GM04504 (cell line): ENCODE measurements at places on chromosomes 12 and 14.

DNA sequence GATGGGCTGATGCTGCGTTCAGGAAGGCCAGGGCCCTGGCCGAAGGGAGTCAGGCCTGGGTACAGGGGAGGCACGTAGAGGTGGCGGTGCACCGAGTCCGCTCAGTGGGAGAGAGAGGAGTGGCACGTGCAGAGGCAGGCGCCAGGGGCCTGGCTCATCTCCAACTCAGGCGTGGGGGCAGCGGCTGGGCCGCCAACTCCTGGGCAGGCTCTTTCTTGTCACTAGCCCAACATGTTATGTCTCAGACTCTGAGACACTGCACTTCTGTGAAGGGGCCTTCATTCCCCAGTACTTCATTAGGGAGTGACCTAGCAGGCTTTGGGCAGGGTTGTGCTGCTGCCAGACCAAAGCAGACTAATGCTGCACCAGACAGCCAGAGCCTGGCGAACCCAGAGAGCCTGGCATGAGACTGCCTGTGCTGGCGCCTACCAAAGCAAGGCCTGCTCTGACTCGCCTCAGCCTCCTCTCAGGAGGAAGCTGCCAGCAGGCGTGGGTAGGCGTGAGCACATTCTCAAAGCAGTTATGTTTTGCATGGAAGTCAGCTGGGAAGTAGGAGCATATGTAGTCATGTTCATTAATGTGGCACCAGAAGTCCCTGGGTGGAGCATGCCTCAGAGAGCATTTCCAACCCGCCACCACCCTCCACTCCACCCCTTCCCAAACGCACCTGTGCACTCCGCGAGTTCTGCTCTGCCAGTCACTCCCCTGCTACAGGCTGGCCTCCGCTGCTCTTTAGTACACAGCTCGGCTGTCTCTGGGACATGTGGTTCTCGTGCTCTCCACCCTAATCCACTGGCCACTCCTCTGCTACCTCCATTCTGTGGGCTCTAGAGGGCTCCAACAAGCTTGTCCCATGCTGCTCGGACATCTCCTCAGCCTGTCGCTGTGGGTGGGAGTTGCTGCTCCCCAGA is 9.7 kb downstream of the CKB start:
- DNase-seq, result peak; percentile 66

GRCh38 chr12:76201316-76201715 is 116.8 kb upstream of the NAP1L1 start:
- DNase-seq, result no peak

DNA sequence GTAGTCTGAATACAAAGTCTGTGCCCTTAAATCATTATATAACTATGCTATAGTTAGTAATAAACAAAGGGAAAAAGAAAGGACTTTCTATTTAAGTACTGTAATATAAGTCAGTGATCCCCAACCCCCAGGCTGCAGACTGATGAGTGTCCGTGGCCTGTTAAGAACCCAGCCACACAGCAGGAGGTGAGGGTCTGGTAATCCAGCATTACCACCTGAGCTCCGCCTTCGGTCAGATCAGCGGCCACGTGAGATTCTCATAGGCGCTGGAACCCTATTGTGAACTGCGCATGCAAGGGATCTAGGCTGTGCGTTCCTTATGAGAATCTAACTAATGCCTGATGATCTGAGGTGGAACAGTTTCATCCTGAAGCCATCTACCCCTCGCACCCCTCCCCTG is 15.7 kb downstream of the NFYB start:
- no peak for DNase-seq

GRCh38 chr14:27096091-27096490 is 498.3 kb upstream of the NOVA1 start:
- DNase-seq, result no peak

DNA sequence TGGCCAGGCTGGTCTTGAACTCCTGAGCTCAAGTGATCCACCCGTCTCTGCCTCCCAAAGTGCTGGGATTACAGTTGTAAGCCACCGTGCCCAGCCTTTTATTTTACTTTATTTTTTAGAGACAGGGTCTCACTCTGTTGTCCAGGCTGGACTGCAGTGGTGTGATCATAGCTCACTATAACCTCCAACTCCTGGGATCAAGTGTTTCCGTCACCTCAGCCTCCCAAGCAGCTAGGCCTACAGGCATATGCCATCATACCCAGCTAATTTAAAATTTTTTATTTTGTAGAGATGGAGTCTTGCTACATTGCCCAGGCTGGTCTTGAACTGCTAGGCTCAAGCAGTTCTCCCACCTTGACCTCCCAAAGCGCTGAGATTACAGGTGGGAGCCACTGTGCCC is 3.7 kb downstream of the TPCN1 start:
- no peak for DNase-seq

DNA sequence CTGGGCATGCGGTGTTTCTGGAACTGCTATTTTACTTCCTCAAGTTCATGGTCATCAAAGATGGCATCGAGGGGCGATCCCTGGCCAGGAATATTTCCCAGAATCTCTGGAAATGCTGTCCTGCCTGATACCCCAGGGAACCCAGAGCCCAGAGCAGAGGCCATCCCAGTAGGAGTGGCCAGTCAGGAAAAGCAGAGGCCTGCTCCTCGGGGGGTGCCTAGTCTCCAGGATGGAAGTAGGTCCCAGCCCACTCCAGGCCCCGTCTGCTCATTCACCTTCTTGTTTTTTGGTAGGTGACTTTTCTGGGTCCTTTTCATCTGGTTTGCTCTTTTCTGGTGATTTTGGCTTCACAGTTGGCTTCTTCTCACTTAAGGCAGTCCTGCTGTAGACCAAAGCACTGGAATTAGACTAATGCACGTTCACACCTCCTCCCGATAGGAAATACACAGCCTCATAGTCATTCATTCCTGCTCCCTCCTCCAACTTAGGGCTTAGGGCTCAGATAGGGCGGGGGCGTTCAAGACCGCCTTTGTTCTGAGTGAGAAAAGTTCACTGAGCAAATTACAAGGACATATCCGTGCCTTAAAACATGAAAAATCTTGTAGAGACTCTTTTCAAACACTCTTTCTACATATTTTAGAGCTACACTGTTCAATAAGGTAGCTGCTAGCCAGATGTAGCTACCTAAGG is 51.1 kb downstream of the TRAFD1 start:
- no peak for DNase-seq

GRCh38 chr12:15863984-15864383 is 18.2 kb upstream of the STRAP start:
- DNase-seq, result no peak

DNA sequence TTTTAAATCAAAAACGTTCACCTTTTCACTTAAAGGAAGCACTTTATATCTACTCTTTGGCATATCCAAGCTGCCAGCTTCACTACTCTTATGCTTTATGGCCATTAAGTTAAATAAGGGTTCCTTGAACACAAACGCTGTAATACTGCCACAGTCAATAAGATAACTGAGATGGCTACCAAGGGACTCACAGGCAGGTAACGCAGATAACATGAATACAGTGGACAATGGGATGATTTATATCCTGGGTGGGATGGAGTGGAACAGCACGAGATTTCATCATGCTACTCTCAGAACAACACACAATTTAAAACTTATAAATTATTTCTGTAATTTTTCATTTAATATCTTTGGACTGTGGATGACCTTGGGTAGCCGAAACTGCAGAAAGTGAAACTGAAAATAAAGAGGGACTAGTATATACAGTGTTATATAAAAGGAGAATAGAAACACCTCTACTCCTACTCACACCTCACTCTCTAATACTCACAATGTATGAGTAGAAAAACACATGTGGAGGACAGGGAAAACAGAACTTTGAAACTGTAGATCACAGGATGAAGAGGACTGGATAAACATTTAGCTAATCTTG is 367.3 kb downstream of the C12orf50 start:
- no peak for DNase-seq

GRCh38 chr14:63852271-63852816 is 460 bp upstream of the SYNE2 start:
- DNase-seq, result no peak

DNA sequence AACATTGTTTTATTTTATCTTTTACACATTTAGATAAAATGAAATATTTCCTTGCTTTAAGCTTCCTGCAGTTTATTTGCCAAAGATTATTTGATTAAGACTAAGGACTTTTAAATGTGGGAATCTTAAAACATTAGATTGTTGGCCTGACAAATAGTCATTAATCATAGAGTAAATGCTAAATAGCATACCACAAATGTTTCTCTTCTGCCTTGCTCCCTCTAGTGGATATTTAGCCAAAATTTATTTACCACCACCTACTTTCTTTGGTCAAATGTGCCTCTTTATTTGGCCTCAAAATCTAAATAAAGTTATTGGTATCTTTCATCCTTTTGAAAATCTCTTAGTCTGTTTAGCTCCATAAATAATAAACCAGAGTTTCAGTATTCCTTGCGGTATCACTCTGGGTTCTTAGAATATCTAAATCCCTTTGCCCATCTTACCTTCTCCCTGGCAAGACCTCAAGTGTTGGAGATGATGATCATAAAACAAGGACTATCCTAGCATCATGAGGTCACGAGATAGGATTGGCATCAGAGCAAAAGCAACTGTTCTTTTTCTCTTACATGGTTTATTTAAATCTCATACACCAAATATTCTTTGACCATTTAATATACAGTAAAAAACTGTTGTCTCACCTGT is 150.6 kb upstream of the AEBP2 start:
- DNase-seq, result no peak

- no peak for DNase-seq
Measured at GRCh38 chr12:45350861-45351260, 135.0 kb downstream of the ANO6 start.

GRCh38 chr14:75411214-75411540 is 16.6 kb upstream of the JDP2 start:
- DNase-seq, result no peak

- DNase-seq, result no peak
Measured at GRCh38 chr12:118541934-118542333, 165.6 kb downstream of the SUDS3 start.

- DNase-seq, result no peak
Measured at GRCh38 chr12:52087961-52088820, 8.7 kb downstream of the SMIM41 start.

- no peak for DNase-seq
Measured at GRCh38 chr14:65354715-65355114, 57.8 kb upstream of the FUT8 start.

- DNase-seq, result no peak
Measured at GRCh38 chr14:38882533-38882932, 220.5 kb downstream of the SEC23A start.

GRCh38 chr12:75883241-75883640 is 148.3 kb downstream of the PHLDA1 start:
- DNase-seq, result no peak

- DNase-seq, result no peak
Measured at GRCh38 chr14:97106166-97106565, 309.0 kb downstream of the VRK1 start.

DNA sequence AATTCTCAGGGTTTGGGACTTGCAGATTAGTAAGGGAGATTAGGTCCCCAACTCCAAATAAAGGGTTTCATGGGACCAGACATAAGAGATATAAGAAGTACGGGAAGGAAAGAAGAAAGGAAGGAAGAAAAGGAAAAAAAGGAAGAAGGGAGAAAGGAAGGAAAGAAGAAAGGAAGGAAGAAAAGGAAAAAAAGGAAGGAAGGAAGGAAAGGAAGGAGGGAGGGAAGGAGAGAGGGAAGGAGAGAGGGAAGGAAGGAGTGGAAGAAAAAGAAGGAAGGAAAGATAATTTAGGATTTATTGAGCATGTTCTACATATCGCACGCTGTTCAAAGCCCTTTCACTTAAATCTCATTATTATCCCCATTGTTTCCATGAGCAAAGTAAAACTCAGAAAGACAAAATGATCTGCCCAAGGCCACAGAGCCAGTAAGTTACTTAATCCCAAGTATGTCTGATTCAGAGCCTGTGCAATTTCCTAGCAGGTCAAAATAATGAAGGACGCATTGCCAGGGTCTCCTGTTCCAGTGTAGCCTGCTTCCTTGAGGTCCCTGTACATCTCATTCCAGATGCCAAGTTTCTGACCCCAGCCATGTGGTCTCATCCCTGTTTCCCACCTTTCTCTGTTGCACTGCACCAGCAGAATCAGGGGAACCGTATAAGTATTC is 3.9 kb upstream of the HDAC7 start:
- DNase-seq, result no peak

DNA sequence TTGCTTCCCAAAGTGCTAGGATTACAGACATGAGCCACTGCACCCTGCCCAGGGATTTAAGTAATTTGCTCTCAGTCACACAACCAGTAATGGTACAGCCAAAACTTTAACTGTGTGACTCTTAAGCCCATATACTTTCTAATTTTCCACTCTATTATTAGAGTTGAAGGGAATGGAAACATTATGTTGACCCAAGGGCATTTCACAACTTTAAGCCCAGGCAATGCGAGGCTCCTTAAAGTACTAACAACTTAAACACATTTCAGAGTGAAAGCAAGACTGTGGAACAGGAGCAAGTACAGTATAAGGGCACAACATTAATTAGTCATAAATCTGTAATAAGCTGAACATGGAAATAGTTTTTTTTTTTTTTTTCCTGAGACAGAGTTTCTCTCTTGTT is 39.8 kb downstream of the BAZ1A start:
- no peak for DNase-seq

DNA sequence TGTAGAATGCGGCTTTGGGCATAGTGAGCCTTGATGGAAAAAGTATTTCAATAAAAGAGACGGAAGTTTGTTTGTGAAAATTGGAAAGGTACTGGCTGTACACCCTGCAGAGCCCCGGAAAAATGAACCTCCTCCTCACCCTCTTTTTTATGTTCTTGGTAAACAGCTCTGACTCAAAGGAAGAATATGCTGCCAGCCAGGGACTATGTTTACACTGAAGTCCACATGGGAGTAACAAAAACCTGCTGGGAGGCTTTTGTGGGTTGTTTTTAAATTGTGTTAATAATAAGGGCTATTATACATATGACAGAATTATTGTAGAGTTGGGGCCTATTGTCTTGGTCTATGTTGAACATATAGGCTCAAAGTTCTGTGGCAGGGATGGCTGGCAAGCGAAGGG is 70.7 kb downstream of the TTC8 start:
- DNase-seq, result peak; percentile 9

- no peak for DNase-seq
Measured at GRCh38 chr12:41962171-41962572, 182.5 kb downstream of the GXYLT1 start.

DNA sequence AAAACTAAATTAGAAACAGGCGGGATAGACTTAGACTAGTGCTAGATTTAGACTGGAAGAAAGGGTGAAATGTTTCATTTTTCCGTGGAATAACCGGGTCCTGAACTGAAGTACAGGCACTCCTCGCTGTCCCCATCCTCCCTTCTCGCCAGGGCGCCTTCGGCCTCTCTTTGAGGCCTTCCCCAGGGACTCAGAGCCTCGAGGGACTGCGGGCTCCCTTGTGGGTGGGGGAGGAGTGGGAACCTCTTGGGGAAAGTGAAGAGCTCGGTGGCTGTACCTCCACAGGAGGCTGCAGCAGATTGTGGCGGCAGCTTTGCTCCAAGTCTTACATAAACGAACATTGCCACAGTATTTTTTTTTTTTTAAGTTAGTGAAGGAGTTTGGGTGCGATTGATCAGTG is 1988.8 kb upstream of the FLRT2 start:
- DNase-seq, result no peak

- no peak for DNase-seq
Measured at GRCh38 chr12:58095002-58095401, 153.6 kb downstream of the ATP23 start.
